ENCODE measurements at places on chromosomes 2 and 18.

GRCh38 chr2:178825183-178825582, 18.0 kb upstream of the TTN start:
- DNase-seq = no peak

DNA sequence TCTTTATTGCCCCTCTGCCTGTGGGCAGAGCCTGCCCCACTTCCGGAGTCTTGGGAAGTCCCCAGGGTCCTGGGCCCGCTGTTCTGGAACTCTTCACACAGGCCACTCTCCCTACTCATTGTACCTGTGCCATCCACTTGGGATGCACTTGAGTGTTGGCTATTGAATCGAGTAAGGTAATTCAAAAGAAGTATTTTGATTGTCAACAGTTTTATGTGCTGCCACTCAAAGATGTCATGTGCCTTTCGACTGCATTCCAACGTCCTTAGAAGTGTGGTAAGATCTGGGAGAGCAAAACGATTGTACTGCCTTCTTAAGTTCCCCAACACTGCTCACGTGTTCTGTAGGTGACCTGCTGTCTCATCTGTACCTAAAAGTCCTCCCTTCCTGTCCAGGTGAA, 77.0 kb upstream of the SMIM21 start:
- no peak for DNase-seq

- no peak for DNase-seq
Measured at GRCh38 chr2:160429248-160430000, 64.2 kb downstream of the RBMS1 start.

GRCh38 chr2:151241224-151241623, 20.4 kb downstream of the RBM43 start:
- no peak for DNase-seq

- no peak for DNase-seq
Measured at GRCh38 chr2:168658706-168659105, 143.7 kb upstream of the NOSTRIN start.

DNA sequence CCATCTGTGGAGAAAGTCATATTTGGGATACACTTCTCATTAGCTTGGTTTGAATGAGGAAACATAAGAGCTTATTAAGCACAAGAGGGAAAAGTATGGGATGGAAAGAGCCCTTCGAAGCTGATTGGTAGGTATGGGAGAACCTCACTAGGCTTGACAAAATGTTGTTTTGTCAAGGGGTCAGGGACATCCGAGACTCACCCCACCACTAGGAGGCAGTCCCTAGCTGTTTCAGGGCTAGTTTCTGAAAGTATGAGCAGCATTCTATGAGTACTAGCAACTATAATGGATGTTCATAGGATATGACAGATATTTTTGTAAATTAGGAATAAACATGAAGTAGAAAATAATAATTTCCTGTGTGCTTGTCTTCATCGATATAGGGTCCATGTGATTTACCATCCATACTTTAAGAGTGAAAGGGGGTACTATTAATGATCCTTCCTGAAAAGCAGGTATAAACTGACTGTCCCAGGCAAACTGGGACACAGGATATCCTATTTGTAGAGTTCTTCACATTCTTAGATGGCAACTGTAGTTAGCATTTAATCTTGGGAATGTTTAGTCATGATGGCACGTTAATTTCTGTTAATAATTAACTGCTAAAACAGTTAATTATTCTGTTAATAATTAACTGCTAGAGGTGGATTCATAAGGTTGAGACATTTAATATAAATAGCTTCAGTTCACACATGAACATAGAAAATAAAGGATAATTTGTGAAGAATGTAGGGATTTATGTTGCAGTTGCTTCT, 28.4 kb downstream of the OTX1 start:
- DNase-seq = no peak

DNA sequence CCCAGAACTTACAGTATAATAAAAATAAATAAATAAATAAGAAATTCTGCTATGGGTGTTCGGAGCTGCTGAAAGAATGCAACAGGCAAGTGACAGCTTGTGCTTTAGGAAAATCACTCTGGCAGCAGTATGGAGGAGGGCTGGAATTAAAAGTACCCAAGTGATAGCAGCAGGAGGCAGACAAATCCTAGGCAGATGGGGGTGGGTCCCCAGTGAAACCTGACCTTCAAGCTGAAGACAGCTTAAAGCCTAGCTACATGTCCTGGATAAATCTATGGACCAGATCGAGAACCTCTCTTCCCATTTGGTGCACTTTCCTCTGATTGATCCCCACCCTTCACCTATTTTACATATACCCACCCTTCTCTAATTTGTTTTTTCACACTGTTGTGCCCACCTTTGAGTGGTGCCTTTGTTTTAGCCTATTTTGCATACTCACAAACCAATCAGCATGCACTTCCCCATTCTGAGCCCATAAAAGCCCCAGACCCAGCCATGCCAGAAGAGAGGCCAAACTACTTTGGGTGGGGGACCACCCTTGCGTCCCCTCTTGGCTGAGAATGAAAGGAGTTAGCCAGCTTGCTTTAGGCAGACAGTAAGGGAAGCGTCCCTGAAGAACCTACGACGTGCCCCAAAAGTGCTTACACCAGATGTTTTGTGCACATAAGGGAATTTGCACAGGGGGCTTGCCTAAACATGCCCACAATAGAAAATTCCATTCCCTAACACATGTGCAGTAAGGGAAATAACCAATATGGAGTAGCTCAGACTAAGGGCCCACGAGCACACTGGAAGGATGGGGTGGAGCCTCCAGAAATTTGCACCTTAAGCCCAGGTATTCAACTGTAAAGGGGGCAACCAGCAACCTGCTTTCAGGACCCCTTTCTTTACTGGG, 3.0 kb downstream of the METTL8 start:
- no peak for DNase-seq

- DNase-seq = no peak
Measured at GRCh38 chr2:29065068-29065811, 9.1 kb downstream of the PCARE start.

DNA sequence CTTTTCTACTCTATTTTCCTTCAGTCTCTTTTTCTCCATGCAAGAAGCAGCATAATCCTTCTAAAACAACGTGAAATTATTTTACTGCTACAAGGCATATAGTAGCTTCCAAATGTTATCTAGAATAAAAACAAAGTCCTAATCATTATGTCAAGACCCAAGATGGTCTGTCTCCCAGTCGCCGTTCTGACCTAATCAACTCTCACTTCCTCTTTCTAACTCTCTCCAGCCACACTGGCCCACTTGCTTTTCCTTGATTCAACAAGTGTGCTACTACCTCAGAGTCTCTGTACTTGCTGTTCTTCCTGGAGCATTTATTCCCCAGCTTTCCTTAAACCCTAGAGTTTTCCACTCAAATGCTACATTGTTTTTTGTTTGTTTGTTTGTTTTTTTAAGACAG, 1491.2 kb downstream of the LRP1B start:
- no peak for DNase-seq

DNA sequence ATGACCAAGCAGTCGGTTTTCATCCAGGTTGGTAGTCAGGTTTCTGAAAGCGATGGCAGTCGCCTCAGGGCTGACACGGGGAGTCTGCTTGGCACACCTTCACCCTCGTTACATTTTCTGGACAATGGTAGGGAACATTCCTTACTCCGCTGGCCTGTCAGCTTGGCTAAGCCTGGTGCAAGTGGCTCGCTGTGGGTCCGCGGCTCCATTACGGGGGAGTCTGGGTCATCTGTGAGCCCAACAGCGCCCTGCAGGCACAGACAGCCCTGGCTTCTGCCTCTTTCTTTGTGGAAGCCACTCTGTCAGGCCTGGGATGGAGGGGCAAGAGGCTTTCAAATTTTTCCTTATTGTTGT, 95.6 kb downstream of the HDAC4 start:
- DNase-seq = peak; percentile 17

DNA sequence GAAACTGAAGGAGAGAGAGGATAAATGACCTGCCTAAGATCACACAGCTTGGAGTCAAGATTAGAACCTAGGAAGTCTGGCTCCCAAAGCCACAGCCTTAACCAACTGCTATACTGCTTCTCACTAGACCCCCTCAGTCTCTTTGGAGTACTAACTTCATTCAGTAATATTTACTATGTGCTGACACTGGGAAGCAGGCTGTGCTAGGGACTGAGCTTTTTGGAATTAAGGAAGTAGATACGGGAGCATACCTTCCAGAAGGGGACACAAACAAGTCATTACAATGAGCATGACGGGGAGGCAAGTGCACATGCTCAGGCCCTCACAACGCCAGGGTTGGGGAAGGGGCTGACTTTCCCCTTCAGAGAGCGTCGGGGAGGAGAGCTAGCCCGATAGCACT, 97.7 kb downstream of the INO80D start:
- DNase-seq = no peak

- DNase-seq = peak; percentile 73
Measured at GRCh38 chr2:168699844-168700417, 102.5 kb upstream of the NOSTRIN start.

DNA sequence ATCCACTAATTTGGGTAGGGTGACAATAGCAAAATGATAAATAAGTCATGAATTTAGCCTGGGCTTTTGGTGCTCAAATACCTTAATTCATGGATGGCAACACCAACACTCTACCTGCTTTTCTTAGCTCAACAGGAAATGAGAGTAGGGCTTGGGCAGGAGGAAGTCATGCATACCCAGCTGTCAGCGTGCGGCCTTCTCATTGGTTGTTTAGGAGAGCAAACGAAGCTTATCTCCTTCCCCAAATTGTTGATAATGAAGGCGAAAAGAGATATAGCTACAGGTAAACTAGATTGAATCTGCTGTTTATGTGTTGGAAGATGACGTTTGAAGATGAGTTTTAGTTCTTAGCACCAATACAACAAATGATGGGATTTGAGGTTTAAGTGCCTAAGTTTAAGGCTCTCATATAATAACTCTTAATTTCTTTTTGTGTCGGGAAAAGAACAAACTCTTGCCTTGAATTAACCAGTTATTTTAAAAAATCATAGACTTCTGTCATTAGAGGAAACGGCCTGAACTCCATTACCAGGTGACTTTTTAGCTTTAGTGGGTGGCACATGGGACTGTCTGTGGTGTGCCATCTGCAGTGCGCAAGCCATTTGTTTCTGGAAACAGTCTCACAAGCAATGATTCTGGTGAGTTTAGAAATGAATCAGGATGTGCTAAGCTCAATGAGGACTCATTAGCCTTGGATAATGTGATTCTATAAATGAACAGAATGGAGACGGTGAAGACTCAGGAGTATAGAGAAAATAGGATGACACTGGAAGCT, 19.8 kb downstream of the MAP4K4 start:
- DNase-seq = no peak

DNA sequence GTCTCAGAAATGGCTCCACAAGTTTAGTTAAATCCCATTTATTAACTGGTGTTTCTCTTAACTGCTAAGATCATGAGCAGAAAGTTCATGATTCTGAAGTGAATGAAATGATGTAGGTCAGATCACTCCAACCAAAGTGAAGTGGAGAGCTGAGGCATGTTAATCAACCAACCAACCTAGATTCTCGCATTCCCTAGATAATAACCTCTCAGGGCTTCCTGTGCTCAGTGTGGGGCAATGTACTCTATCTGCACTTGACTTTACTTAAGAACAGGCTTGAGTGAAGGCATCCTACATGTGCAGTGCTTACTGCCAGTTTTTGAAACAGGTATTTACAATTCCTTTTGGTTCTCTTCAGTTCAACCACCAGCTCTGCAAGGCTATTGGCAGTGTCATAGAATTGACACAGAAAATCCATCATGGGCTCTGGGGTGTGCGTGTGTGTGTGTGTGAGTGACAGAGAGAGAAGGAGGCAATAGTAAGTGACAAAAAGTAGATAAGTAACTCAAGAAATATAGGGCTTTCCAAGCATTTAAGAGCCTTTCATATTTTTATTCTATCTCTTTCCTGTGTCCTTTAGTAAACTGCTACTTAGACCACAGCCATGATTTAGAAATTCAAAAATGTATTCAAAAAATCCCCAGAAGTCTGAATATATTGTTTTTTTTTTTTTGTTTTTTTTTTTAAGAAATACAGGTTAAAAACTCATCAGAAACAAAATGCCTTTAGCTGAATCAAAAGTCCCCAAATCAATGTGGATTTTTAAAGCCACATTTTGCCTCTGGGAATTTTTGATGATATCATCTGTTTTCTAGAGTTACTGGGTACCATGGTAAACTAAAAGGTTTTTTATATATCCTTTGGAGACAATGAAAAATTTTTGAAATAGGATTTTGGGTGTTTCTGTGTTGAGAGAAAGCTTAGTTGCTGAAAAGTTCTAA, 28.6 kb downstream of the DOCK10 start:
- DNase-seq = no peak

- no peak for DNase-seq
Measured at GRCh38 chr18:27750014-27750413, 426.9 kb downstream of the CDH2 start.

GRCh38 chr2:71449343-71449742, 4.0 kb upstream of the DYSF start:
- no peak for DNase-seq

DNA sequence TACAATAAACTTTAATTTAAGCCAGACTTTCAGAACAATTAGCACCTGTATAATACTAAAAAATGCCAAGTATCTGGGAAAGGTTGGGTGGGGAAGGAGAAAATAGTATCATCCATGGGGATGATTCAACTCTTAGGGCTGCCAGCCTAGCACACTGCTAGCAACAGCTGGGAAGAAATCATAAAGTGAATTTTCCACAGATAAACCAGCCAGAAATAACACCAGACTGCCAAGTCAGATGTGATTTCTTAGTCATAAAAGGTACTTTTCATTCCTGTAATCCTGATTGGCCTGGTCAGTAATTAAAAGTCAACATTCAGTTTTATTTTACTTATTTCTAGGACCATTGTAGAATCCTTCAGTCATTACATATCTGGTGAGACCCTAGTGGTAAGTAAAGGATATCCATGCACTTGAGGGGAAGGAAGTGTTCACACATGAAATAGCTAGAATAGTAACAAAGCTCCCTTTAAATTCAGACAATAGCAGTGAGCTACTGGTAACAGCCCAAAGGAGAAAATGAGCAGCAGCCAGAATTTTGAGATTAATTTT, 59.4 kb downstream of the LIMS1 start:
- DNase-seq = no peak

- DNase-seq = no peak
Measured at GRCh38 chr2:185215497-185215896, 523.1 kb upstream of the FSIP2 start.

- peak; percentile 53 for DNase-seq
Measured at GRCh38 chr2:55718165-55719008, 24.7 kb upstream of the PNPT1 start.

DNA sequence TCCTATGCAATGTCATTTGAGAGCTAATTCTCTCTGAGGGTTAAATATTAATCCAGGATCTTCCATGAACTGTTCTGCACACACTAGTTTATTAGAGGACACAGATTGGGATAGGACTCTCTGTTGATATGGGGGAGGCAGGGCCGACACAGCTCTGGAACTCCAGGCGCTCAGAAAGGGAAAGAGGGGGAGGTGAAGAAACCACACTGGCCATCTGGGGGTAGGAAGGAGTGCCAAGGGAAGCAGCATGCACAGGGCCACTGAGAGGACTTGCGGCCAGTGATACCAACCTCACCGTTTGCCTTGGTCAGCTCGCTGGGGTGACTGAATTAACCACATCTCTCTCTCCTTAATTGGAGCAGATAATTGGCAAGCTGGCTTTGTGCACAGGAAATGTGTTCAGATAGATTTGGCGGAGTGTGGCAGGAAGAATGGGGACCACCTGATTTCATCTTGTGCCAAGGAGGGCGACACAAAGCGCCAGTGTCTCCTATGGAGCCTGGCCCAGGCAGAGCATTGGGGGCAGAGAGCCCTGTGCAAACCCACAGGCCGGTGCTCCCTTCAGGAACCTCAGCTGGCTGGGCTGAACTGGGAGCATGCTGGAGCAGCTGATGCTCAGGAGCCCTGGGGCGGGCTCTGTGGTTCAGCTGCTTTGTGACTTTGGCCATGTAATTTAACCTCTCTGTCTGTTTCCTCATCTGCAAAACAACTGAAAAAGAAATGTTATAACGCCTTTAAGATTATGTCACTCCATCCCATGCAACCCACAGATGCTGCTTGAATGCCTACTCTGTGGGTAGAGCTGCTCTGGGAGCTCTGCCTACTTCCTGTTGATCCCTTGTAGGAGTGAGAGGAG, 114.7 kb upstream of the STON1 start:
- no peak for DNase-seq
